ENCODE measurements at places on chromosomes 4 and X. TPM values are rescaled to one million over a fixed set of nuclear protein-coding genes. Genes with fewer than 3 reads are reported as not detected.

HS3ST1 gene
- total RNA-seq = 0.65 TPM

VCX2 gene
- not detected for total RNA-seq

FAM149A gene
- 3.6 TPM for total RNA-seq

SLC25A43 gene
- 28.3 TPM for total RNA-seq

PLAC1 gene
- total RNA-seq = not detected

DCTD gene
- 108 TPM for total RNA-seq

DMD gene
- 33.7 TPM for total RNA-seq

SMR3A gene
- not detected for total RNA-seq

PRRG3 gene
- total RNA-seq = not detected

WAS gene
- total RNA-seq = 0.13 TPM

BEX2 gene
- total RNA-seq = 1.0 TPM

HSD17B13 gene
- 0.13 TPM for total RNA-seq

HMX1 gene
- total RNA-seq = not detected

GABRE gene
- 33.6 TPM for total RNA-seq

GAB3 gene
- 2.7 TPM for total RNA-seq

KIT gene
- 1.2 TPM for total RNA-seq

UGT2B10 gene
- total RNA-seq = not detected

PDLIM3 gene
- 62.4 TPM for total RNA-seq

MAP7D2 gene
- total RNA-seq = 0.07 TPM

CENPVL3 gene
- total RNA-seq = not detected

MAGEA12 gene
- total RNA-seq = not detected

TBC1D25 gene
- 9.8 TPM for total RNA-seq

SPIN4 gene
- 4.2 TPM for total RNA-seq

PAPSS1 gene
- total RNA-seq = 61.1 TPM

FRAS1 gene
- total RNA-seq = 37.8 TPM

GAGE1 gene
- total RNA-seq = not detected

NDST3 gene
- total RNA-seq = not detected

SLIT2 gene
- 15.1 TPM for total RNA-seq

RAB41 gene
- total RNA-seq = not detected

MCUB gene
- 16.9 TPM for total RNA-seq

PABPC1L2A gene
- not detected for total RNA-seq

EPGN gene
- 92.6 TPM for total RNA-seq

PCSK1N gene
- 10.7 TPM for total RNA-seq

MAGEE2 gene
- total RNA-seq = not detected

XAGE1B gene
- not detected for total RNA-seq

BEX4 gene
- total RNA-seq = 16.8 TPM

GYPE gene
- 2.1 TPM for total RNA-seq

SASH3 gene
- not detected for total RNA-seq

DGAT2L6 gene
- total RNA-seq = not detected

MAGEA4 gene
- not detected for total RNA-seq

MAGEA8 gene
- total RNA-seq = not detected

PLK4 gene
- 2.4 TPM for total RNA-seq

MXRA5 gene
- total RNA-seq = 0.65 TPM

ARHGAP36 gene
- total RNA-seq = not detected

TEX13C gene
- total RNA-seq = not detected

PRDM8 gene
- total RNA-seq = 4.9 TPM

ASB12 gene
- total RNA-seq = not detected

MAGEA2 gene
- not detected for total RNA-seq

PDHA2 gene
- total RNA-seq = not detected

WDR44 gene
- total RNA-seq = 15.6 TPM

GPR50 gene
- total RNA-seq = not detected

BMPR1B gene
- total RNA-seq = 0.53 TPM

MAML3 gene
- 3.0 TPM for total RNA-seq

TCP11X2 gene
- not detected for total RNA-seq
